ENCODE measurements at places on chromosomes 7 and 10.

GRCh38 chr7:923108-924041 lies 31.1 kb downstream of the ADAP1 start:
- peak; percentile 94 for DNase-seq

DNA sequence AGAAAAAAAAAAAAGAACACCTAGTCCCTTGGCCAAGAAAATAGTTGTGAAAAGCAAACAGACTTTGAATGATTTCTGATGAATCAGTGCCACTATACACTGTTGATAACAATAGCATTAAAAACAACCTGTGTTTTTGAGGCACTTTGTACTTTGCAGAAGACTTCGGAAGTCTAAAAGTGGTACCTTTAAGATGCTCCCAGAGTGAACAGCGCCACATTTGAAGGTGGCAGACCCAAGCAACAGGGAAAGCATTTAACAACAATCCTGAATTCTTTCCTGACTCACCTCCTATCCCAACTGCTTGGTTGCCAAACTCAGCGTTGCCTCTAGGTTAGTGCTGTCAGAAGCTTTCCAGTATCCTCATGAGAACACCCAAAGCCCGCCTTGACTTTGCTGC lies 102.5 kb upstream of the CCDC6 start:
- no peak for DNase-seq

DNA sequence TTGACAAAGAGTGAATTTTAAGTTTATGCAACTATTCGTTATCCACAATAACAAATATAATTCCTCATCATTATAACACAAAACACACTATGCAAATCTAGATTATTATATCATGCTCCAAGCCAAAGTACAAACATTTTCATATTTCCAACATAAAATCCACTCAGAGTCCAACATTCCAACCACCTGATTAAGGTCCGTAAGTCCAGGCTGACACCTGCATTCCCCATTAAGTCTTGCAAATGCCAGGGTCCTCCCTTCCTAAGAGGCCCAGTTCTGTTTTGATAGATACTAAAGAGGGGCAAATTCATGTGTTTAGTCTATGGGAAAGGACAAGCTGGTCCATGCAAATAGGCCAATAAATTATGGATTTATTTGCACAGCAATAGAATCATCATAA lies 206.1 kb downstream of the POU6F2 start:
- DNase-seq = no peak

GRCh38 chr7:122344303-122344620 lies 39.7 kb upstream of the FEZF1 start:
- DNase-seq = no peak

DNA sequence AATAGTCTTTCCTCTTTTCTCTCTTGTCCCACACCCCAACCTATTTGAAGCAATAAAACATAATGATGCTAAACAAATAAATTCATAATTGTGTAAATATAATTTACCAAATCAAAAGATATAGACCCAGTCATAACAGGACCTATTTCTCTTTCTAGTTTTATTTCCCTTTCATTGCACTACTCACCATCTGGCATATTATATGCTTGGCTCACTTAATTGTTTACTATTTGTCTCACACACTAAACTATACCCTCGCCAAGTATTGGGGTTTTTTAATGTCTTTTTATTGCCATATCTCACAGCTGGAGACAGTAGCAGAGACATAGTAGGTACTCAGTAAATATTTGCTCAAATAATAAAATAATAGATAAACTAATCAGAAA lies 597.5 kb upstream of the PCDH15 start:
- DNase-seq = no peak

DNA sequence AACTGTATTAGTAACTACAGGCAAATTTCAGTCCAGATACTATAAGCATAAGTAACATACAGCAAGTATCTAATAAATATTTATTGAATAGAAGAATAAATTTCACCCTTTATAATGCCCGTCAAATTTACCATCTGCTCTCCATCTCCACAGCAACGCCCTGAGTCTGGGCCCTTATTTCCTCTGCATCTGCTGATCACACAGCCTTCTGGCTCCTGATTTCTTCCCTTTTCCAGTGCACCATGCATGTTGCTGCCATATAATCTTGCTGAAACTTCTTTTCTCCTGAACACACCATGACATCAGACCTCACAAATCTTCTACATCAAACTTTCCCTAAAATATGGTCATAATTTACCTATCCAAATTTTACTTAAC lies 15.4 kb downstream of the HYCC1 start:
- DNase-seq = no peak

DNA sequence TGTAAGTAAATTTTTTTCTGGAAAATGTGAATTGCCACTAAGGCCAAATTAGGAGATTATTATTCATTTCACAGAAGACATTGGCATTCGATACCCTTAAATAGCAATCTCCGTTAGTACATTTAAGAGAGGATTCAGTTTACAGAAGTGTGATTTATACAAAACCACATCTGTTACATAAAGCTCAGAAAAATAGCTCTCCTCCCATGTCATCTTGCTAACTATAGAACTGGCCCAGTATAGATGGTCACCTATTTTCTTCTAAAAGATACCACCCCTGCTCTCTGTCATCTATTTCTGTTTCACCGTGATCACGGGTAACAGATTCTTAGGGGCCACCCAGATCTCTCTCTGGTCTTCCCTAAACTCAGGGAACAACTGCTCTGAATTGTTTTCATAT lies 119.1 kb downstream of the HIP1 start:
- DNase-seq = no peak

DNA sequence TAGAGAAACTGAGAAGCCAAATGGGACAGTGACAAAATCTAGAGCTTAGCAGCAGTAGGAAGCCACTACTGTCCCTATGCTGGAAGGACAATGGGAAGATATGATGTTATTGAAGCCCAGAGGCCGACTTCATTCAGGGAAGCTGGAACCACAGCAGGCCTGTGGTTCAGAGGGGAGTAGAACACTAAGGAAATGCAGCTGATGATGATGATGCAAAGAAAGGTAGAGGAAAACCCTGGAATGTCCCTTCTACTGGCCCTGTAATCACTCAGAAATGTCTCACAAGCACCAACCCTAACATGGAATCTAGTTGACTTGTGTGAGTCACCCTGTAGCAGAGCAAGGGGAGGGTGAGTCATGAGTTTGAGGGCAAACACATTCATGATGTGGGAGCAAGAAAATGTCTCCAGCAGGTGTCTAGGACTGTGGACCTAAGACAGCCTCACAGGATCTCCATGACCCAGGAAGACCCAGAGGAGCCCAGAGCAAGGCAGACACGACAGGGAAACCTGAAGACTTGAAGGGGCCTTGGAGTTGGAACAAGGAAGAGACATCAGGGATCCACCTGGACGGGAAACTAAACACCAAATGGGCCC lies 37.0 kb upstream of the LRRC17 start:
- DNase-seq = peak; percentile 39

- no peak for DNase-seq
These were observed 70.2 kb downstream of the RBM20 start for GRCh38 chr10:110714356-110714755.

- no peak for DNase-seq
These were observed 400.6 kb upstream of the IGFBP3 start for GRCh38 chr7:46321556-46322205.

GRCh38 chr7:67251986-67252558 lies 255.4 kb downstream of the TYW1 start:
- DNase-seq = no peak

- DNase-seq = no peak
These were observed 240.0 kb downstream of the TEX36 start for GRCh38 chr10:125442856-125443540.

DNA sequence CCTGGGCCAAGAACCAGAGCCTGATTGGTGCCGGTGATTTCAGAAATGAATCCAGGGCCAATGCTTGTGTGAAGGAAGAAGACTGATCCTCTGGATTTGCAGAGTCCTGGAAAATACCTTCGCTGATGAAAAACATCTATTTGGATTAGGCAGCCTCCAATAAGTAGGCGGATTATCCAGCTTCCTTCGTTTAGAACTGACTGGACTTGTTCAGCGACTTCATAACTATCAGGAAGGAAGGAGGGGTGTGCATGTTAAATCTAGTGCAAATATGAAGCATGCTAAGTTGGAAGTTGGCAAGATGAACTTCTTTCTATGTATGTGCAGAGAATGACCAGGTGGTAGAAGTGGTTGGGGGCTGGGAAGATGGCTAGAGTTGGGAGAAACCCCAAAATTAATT lies 41.0 kb downstream of the NKX2-3 start:
- DNase-seq = no peak

GRCh38 chr7:26178272-26178960 lies 22.1 kb downstream of the HNRNPA2B1 start:
- no peak for DNase-seq

- peak; percentile 58 for DNase-seq
These were observed 134.3 kb downstream of the GRK5 start for GRCh38 chr10:119341459-119342301.

- no peak for DNase-seq
These were observed 153.4 kb downstream of the SGMS1 start for GRCh38 chr10:50470345-50470744.

DNA sequence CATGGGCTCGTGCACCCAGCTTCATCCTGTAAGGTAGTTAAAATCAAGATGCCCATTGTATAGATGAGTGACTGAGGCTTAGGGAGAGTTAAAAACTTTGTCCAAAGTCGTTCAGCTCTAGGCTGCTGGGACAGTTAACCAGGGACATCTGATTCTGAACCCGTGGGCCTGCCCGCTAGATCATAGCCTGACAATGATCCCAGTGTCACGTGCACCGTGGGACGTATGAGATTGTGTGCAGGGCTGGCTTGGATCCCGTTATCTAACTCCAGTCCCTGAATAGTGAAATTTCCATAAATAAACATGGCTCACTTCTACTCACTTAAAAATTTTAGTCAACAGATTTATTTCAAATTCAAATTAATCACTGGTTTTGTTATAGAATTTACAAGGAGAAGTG lies 24.9 kb downstream of the C10orf120 start:
- no peak for DNase-seq

Measured in stimulated activated CD4-positive, alpha-beta T cell treated with anti-CD3 and anti-CD28 coated beads, Interleukin-4, amount 100 ng/mL, for 24 hours (primary cell).